MM.1S (cell line): ENCODE measurements at places on chromosomes 3 and 15.
A peak's percentile ranks its signal among the peaks of the same experiment; 100 is the strongest.

GRCh38 chr3:27720899-27721716, 1.0 kb downstream of the EOMES start:
- DNase-seq: no peak

- DNase-seq: peak; percentile 76
Observed at GRCh38 chr15:74635228-74635627, 19.6 kb downstream of the CLK3 start.

GRCh38 chr15:36230776-36231175, 348.6 kb upstream of the CDIN1 start:
- no peak for DNase-seq

DNA sequence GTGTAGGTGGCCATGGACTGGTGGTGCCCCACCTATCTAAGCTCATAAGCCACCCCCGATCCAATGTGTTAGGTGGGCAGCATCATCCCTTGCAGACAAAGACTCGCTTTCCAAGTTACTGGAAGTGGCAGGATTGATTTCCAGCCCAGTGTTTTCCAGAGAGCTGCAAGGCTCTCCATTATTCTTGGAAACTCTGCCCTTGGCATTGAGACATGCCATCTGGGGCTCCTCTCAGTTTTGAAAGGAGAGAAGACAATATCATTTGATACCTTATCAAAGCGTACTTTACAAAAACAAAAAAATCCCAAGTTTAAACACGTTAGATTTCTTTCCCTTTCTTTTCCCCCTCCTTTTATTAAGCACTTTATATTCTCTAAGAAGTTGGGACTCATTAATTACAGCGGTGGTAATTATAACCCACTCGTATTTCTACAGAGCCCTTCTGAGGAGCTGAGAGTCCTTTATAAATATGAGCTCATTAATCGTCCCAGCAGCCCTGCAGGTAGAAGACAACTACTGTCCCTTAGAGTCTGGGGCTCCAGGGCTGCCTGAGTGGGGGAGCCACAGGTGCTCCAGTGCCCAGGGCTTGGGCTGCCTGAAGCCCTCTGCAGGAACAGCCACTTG, 226.1 kb downstream of the TLE3 start:
- DNase-seq: no peak

GRCh38 chr15:83098079-83098478, 9.4 kb upstream of the TM6SF1 start:
- DNase-seq: no peak

- DNase-seq: no peak
Observed at GRCh38 chr3:126268866-126269265, 88.3 kb downstream of the KLF15 start.

DNA sequence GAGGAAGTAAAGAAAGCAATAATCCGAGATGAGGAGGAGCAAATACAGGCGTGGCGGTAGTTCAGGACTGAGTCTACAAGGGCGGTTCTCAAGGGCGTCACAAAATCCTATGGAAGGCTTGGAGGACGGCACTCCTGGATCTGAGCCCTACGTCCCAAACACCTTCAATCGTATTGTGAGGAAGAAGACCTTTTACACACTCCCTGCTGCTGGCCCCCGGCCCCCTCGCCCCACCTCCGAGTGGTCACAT, 747 bp downstream of the PLD1 start:
- DNase-seq: no peak

DNA sequence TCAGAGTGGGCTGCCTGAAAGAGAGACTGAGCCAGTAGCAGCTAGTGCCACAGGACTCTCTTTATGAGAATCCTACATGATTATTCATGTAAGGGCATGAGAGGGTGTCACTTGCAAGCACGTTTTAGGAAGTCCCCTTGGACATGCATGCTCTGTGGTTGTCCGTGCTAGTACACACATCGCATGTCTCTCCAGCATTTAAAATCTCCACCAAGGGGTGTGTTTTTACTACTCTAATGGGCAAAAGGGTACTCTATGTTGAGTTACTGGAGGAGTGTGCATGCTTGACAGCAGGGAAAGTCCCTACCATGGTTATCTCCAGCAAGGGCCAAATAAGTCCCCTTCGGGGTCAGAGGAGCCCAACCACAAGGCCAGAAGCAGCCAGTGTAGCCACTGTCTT, 70.7 kb downstream of the DCLK3 start:
- no peak for DNase-seq

DNA sequence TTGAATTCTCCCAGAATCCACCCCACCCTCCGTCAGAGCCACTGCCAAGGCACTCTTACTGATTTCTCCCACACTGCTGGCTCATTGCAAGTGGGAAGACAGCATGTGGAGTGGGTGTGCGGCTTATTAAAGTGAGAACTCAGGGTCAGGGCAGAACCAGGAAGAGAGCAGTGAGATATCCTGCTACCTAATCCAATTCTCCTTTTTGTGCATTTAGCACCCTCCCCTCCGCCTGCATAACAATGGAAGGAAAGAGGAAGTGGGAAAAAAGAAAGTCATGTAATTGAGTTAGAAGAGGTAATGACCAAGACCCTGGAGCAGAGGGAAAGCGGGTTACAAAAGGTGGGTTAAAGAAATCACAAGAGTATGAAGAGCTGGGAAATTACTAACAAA, 27.8 kb upstream of the PIK3CB start:
- no peak for DNase-seq

- peak; percentile 86 for DNase-seq
Observed at GRCh38 chr15:64731012-64731804, 44.2 kb downstream of the RBPMS2 start.

- no peak for DNase-seq
Observed at GRCh38 chr15:94857466-94857865, 626.1 kb downstream of the MCTP2 start.

- DNase-seq: no peak
Observed at GRCh38 chr3:168807448-168807847, 711.7 kb upstream of the GOLIM4 start.

GRCh38 chr15:45114076-45114750, at the start of the genes DUOX2 and DUOXA2:
Gene DUOX2 (minus strand): TSS chr15:45114172. CDS start chr15:45113411, 761 bp downstream.
Gene DUOXA2 (plus strand): TSS chr15:45114326. CDS start chr15:45114606, 280 bp downstream.
- DNase-seq: peak; percentile 31

DNA sequence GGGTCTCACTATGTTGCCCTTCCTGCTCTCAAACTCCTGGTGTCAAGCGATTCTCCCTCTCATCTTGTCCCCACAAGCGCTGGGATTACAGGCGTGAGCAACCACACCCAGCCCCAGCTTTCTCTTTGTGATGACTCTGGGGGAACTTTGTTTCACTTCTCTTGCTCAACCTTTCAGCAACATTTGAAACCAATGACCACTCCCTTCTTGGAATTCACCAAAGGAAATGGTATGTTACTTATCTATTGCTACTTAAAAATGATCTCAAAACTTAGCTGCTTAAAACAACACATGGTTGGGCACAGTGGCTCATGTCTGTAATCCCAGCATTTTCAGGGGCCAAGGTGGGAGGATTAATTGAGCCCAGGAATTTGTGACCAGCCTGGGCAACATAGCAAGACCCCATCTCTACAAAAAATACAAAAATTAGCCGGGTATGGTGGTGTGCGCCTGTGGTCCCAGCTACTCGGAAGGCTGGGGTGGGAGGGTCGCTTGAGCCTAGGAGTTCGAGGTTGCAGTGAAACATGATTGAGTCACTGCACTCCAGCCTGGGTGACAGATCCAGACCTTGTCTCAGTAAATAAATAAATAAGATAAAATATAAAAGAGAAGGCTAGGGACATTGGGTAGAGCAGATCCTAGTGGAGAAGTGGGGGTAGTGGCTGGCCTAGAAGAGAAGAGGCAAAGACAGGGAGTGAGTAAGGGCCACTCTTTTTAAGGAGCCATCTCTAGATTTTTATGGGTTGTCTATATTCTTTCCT, 10.3 kb upstream of the COPG1 start:
- peak; percentile 28 for DNase-seq

GRCh38 chr3:126665959-126666657, 11.2 kb upstream of the TXNRD3 start:
- DNase-seq: no peak

GRCh38 chr3:41258239-41258800, 59.0 kb downstream of the CTNNB1 start:
- no peak for DNase-seq

DNA sequence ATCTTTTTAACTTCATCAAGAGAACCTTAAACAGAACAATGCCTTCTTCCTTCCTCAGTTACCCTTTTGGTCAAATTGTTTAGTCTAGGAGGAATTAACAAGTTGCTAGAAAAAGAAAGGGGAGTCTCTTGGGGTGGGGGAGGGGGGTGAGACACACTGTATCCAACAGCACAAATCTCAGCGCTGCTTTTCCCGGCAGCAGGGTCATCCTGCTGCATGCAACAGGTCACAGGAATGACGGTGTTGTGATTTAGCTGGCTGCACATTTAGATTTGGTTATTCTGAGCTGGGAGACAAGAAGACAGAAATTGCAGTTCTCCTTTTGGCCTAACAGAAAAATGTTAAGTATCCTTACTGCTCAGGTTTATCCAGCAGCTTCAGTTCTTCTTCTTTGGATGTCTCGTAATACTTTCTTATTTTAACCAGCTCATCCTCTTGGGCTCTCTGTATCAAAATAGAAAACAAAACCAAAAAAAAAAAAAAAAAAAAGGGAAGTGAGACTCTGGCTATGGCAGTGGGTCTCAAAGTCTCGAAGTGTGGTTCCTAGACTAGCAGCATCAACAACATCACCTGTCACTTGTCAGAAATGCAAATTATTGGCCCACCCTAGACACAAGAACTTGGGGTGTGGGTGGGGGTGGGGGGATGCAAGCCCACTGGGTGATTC, 190.5 kb downstream of the GREM1 start:
- DNase-seq: peak; percentile 63

GRCh38 chr3:31668242-31668641, 135.5 kb downstream of the STT3B start:
- DNase-seq: no peak

- no peak for DNase-seq
Observed at GRCh38 chr3:114659109-114660061, 365.6 kb downstream of the TIGIT start.

GRCh38 chr3:140898340-140899180, 43.1 kb upstream of the SLC25A36 start:
- DNase-seq: peak; percentile 56

DNA sequence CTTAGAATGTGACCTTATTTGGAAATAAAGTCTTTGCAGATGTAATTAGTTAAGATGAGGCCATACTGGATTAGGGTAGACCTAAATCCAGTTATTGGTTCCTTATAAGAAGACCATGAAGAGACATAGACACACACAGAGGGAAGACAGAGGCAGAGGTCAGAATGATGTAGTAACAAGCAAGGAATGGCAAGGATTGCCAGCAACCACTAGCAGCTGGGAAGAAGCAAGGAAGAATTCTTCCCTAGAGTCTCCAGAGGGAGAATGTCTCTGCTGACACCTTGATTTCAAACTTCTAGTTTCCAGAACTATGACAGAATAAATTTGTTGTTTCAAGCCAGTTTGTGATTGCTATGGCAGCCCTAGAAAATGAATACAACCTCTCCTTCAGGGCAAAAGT, 116.7 kb downstream of the WDR76 start:
- DNase-seq: no peak
